ENCODE measurements at places on chromosomes 4 and X.

DNA sequence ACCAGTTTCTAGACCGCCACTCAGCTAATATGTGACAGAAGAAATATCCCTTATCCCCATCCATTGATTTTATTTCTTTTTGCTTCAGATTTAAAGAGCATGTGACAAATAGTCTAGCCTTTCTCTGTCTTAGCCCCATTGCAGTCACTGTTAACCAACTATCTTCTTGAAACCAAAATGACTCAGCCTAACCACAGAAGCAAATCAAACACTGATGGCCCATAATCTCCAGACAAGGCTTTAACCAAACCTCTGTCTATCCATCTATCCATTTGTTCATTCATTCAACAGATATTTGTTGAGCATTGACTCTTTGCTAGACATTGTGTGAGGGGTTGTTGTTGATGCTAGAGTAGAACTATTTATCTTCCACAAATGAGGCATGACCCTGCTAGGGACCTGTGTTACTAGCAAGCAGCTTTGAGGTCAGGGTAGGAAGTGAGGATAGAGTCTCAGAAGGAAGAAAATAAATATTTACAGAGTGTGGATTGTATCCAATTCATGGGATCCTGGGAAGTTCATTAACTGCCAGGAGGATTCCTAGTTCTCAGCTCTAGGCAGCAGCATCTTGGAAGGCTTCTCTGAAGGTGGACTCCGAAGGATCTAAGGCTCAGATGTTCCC lies 22.5 kb downstream of the HNRNPH2 start:
- DNase-seq, result no peak

- DNase-seq, result peak; percentile 71
Observed at GRCh38 chrX:135520553-135521404, at the start of gene INTS6L. Gene INTS6L (plus strand): TSS chrX:135520660. CDS start chrX:135520993, 333 bp downstream.

DNA sequence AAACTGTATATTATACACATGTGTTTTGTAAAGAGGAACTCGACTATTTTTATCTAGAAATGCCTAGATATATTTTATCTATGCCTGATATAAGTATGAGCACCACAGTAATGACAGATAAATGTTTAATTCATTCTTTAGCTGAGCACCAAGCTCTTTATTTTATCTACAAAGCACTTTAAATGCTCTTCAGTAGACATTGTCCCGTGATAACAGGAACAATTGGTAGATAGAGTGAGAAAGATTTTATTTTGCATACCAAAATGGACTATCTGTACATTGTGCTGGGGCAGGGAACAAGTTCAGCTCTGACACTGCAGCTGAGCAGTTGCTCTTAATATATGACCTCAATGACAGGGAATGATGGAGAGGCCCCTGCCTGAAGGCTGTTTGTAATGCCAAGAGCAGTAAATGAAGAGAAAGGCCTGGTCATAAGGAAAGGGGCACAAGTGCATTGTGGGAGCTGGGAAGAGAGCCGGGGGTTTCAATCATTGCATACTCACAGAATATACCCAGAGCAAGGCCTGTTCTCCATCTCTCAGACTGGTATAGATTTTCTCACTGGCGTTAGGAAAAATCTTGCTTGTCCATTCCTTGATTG lies 57.3 kb downstream of the SEPTIN11 start:
- no peak for DNase-seq

DNA sequence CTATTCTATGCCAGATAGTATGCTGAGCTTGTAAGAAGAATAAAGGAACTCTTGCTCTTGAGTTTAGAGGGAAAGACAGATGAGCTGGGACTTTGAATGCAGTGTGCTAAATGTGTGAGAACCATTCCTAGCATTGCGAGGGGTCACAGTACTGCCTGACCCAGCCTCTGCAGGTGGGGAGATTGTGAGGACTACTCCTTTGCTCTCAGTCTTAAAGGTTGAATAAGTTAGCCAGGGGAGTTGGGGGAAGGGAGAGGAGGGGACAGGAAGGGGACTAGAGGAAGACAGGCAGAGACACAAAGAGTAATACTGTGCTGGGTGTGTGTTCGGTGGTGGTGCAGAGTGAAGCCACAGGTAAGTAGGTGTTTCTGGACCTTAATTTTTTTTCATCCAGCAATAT lies 41.7 kb downstream of the DCUN1D4 start:
- no peak for DNase-seq

- no peak for DNase-seq
Observed at GRCh38 chr4:28254003-28254402, 1393.4 kb downstream of the STIM2 start.

GRCh38 chr4:109574443-109574850 lies 14.4 kb downstream of the MCUB start:
- no peak for DNase-seq

Data from amygdala (tissue), 56 donors.